Fibroblast of skin of scalp (primary cell): ENCODE measurements at places on chromosomes 11 and 22.

GRCh38 chr22:27663812-27664211 lies 137.7 kb downstream of the MN1 start:
- no peak for DNase-seq

GRCh38 chr11:93005239-93005638 lies 35.8 kb downstream of the MTNR1B start:
- no peak for DNase-seq

- peak; percentile 11 for DNase-seq
These were observed 32.2 kb upstream of the AQP11 start for GRCh38 chr11:77557553-77557952.

GRCh38 chr11:121767433-121767832 lies 314.7 kb upstream of the SORL1-AS1 start:
- DNase-seq, result no peak

GRCh38 chr11:62352355-62353336 lies 15.4 kb downstream of the ASRGL1 start:
- DNase-seq, result no peak

- no peak for DNase-seq
These were observed 91.8 kb upstream of the UBASH3B start for GRCh38 chr11:122563761-122564160.

DNA sequence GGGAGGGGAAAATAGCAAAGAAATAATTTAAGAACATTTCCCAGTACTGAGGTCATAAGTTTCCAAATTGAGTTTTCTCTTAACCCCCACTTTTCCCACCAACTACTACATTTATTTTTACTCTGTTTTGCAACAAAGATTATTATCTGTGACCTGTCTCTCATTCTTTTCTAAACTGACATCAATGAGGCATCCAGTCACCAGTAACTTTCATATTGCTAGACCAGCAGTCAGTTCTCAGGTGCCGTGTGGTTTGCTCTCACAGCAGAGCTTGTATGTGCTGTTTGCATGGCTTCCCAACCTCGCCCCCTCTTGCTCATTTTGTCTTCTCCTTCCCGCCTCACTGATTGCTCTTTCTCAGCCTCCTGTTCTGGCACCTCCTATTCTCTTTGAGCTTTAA lies 1091.3 kb downstream of the TBC1D22A start:
- DNase-seq, result peak; percentile 9

DNA sequence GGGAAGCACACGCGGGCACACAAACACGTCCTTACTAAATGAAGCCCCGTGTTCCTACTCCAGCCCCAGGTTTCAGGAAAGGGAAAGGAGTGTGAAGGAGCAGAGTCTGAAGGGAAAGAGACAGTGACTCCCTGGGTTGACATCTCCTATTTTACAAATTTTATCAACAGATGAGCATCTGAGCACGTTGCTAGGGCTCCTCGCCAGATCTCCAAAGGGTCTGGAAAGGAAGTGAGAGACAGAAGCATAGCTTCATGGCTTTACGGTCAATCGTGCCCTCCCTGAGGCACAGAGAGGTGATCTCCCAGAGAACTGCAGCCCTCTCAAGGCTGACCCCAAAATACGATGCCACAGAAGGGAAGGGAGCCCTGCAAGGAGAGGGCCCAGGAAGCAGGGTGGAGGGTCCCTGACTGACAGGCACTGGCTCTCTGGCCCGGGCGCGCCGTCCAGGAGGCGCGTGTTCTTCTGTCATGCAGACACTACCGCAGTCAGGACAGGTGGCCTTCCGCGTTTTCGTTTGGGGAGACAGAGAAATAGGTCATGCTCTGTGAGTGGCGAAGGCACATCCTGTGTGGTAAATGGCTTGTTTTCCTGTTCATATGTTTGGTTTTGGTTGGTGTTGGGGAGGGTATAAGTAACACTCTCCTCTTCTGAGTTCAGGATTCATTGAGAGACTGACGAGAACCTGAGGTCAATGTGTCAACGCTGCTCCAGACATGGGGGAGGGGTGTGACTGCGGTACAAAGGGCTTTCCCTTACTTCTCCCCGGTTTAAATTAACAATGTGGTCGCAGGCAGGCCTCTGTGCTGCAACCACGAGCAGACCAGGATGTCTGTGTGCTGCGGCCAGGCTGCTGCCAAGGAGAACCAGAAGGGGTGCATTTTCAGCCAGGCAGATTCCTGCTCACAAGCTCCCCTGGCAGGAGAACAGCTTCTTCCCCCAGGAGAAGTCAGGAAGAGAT lies 813.3 kb downstream of the OPCML start:
- DNase-seq, result peak; percentile 66

GRCh38 chr11:111941963-111942362 lies 4.8 kb downstream of the DIXDC1 start:
- no peak for DNase-seq

DNA sequence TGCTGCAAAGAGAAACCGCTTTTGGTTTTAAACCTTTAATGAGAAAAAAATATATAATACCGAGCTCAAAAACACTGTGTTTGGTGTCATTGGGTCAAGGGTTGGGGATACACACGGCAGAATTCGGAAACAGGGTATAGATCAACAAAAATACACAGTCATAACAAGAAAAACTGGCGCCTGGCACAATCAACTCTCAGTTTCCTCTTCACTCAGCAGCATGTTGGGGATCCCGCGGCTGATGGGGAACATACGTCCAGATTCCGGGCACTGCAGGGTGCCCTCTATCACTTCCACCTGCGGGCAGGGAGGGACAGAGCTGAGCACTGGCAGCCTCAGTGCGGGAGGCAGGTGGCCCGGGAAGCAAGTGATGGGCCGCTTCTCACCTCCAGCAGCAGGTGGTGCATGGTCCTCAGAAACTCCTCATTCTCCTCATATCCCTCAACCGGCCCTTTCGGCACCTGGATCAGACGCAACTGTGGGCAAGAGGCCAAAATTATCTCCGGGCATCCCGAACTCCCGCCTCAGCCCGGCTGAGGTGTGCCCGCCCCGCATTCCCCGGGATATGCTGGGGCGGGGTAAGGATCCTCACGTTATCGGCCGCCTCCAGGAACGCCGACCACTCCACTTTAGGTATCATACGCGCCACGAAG lies 561 bp downstream of the TRMT112 start:
- no peak for DNase-seq

GRCh38 chr11:2825889-2826678 lies 59.5 kb downstream of the CDKN1C start:
- DNase-seq, result peak; percentile 97

GRCh38 chr11:97865424-97866012 lies 1155.2 kb upstream of the CNTN5 start:
- no peak for DNase-seq

- no peak for DNase-seq
These were observed 6.3 kb upstream of the KDM4F start for GRCh38 chr11:95042906-95043305.

DNA sequence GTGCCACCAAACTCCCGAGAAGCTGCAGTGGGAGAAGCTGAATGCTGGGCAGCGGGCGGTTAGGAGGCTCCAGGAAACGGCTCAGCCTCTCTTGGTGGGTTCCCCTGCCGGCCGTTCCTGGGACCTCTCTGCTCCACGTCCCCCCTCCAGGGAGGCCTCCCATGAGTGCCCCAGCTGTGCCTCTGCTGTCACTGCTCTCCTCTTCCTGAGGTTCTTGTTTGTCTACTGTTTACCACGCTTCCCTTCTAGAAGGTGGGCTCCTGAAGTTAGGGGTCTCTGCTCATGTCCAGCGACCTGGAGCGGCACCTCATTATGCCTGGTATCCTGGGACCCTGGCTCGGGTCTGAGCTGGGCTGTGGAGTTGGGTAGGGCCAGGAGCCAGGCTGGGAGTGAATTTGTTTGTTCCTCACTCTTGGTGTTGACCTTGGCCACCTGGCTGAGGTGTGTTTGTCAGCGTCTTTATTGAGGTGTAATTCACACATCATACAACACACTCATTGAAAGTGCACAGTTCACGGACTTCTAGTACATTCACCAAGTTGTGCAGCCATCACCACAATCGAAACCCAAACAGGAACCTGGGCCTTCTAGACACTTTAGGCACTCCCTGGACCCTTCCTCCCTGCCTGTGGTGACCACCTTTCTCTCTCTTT lies 37.8 kb upstream of the GRAMD4 start:
- no peak for DNase-seq

DNA sequence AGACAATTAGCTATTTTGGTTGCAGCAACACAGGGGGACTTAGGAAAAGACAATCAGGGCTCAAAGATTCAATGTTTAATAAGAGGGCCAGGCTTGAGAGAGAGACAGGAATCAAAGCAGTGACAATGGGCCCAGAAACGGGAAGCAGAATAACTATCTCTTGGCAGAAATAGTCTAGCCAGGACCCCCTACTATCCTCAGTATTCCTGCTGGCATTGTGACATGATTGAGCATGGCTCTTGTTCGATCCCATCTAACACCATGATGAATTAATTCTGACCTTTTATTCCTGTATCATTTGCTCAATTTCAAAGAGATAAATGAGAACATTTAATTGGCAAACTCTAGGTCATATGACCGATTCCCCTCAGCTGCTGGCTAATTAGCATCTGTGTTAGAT lies 12.8 kb upstream of the ANO5 start:
- no peak for DNase-seq

DNA sequence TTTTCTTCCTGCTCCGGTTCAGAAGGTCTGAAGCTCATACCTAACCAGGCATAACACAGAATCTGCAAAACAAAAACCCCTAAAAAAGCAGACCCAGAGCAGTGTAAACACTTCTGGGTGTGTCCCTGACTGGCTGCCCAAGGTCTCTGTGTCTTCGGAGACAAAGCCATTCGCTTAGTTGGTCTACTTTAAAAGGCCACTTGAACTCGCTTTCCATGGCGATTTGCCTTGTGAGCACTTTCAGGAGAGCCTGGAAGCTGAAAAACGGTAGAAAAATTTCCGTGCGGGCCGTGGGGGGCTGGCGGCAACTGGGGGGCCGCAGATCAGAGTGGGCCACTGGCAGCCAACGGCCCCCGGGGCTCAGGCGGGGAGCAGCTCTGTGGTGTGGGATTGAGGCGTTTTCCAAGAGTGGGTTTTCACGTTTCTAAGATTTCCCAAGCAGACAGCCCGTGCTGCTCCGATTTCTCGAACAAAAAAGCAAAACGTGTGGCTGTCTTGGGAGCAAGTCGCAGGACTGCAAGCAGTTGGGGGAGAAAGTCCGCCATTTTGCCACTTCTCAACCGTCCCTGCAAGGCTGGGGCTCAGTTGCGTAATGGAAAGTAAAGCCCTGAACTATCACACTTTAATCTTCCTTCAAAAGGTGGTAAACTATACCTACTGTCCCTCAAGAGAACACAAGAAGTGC lies 661 bp upstream of the MALAT1 start:
- peak; percentile 72 for DNase-seq

DNA sequence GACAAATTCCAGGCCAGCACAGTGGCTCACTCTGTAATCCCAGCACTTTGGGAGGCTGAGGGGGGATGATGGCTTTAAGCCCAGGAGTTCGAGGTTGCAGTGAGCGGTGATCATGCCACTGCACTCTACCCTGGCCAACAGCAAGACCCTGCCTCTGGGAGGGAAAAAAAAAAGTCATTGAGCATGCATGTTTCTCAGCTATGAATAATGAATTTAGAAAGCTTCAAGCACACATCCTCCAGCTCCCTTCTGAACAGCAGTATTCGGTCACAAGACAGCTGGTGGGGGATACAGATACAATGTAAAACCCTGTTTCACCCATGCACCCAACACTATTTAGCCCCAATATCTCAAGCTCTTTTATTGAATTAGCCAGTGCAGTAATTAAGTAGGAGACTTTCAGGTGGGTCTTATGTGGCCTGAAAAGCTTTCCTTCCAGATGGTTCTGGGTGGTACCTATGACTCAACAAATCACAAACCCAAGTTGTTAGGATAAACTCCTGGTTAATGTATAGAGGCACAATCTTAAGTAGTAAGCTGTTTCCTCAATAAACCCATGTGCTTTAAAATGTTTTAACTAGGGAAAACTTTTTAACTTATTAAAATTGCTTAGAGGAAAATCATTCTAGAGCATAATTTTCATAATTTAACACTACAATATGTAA lies 13.4 kb downstream of the PRDM10 start:
- peak; percentile 9 for DNase-seq

DNA sequence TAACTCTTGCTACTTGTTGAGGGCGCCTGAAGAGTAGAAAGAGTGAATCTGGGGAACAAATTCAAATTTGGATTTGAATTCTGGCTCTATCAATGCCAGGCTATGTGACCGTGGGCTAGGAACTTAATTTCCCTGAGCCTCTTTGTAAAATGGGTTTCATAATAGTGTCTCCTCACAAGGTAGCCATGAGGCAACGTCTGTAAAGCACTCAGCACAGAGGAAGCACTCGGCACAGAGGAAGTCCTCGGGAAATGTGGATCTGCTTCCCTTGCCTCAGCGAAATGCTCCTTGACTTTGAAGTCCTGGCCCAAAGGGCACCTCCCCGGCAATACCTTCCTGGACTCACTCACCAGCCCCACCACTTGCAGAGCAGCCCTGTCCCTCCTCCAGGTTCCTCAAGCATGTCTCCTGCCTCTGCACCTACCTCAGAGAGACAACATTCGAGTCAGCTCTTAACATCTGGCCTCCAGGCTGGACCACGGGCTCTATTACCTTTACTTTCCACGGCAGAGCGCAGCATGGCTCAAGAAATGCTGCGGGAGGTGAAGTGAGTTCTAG lies 17.7 kb downstream of the CD6 start:
- DNase-seq, result no peak

DNA sequence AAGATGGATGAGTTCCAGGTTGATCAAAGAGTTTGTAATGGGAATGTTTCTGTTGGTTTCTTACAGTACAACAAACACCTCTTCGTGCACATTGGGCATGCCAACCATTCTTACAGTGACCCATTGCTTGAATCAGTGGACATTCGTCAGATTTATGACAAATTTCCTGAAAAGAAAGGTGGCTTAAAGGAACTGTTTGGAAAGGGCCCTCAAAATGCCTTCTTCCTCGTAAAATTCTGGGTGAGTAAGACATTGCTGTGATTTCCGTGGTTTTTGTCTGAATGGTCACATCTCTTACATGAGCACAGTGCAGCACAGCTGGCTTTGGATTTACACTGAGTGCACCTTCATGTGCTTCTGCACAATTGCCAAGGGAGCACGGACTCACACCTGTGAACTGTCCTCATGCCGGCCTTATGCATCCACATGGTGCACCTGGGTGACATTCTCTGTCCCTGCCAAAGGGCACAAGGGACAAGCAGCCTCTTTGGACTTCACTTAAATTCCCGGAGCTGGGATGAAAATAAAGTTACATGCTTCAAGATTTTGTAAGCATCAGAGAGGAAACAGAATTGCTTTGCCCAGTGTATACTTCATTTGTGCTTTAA lies 107.1 kb upstream of the RASSF10 start:
- no peak for DNase-seq

- peak; percentile 6 for DNase-seq
These were observed 92.8 kb upstream of the APOA1 start for GRCh38 chr11:116930177-116930576.
